ENCODE measurements at places on chromosomes 12 and 14.

GRCh38 chr12:116710370-116711150 lies 27.3 kb downstream of the SPRING1 start:
- DNase-seq, result no peak

- DNase-seq, result peak; percentile 47
Measured at GRCh38 chr12:91877456-91878235, 268.0 kb downstream of the BTG1 start.

- DNase-seq, result no peak
Measured at GRCh38 chr12:25625146-25625545, 72.1 kb upstream of the LMNTD1 start.

- no peak for DNase-seq
Measured at GRCh38 chr12:72189266-72189665, 82.9 kb upstream of the TRHDE start.

- DNase-seq, result no peak
Measured at GRCh38 chr14:31921721-31922120, 155.4 kb upstream of the ARHGAP5 start.

DNA sequence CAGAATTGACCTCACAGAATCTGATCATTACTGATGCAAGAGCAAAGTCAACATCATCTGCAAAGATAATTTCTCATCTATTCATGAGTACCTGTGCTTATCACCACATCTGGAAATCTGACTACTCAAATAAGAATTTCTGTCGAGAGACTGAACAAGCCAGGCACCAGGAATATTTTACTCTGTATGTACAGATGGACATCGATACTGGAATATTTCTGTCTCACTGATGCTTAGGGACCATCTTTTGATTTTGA lies 105.2 kb downstream of the BICD1 start:
- DNase-seq, result no peak

DNA sequence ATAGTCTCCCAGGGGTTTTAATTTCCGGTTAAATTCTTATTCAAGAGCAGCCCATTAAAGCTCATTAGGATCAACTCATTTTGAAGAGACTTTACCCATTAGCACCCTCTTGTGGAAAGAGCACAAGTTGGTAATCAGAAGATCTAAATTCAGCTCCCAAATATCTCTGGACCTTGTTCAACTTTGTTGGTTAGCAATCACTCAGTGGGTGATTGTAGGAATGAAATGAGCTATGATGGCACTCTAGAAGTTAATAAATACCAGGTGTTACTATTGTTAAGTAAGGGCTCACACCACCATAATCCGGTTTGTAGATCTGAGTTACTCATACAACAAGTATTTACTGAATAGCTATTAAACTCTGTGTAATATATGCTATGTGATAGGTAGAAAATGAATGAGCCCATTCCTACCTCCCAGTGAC lies 42.9 kb downstream of the TRIP11 start:
- DNase-seq, result peak; percentile 70

DNA sequence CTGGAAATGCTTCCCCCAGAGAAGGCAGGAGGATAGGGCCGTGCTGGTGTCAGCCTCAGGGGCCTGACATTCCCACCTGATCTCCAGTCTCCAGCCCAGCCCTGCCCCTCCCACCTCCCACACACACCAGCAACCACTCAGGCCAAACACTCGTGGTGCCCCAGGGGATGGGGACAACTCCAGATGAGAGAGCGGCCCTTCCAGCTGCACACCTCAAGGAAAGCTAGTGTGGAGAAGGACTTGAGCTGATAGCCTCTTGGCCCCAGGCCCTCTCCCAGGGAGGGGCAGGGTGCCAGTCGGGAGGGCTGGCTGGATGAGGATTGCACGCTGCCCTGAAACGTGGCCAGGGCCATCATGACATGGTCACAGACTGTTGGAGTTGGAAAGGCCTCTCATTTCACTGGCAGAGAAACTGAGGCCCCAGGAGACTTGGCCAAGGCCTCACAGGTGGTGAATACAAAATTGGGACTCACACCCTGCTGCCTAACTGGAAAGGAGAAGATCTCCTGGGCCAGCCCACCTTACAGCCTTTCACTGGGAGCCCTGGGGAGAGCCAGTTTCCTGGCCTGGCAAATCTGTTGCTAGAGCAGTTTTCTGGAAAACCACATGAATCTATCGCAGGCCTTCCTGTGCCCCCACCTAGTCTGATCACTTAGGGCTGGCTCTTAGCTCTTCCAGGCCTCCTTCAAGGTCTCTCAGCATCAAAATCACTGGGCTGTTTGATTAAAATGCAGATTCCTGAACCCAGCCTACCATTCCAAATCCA lies 52.1 kb downstream of the IRF2BPL start:
- no peak for DNase-seq

DNA sequence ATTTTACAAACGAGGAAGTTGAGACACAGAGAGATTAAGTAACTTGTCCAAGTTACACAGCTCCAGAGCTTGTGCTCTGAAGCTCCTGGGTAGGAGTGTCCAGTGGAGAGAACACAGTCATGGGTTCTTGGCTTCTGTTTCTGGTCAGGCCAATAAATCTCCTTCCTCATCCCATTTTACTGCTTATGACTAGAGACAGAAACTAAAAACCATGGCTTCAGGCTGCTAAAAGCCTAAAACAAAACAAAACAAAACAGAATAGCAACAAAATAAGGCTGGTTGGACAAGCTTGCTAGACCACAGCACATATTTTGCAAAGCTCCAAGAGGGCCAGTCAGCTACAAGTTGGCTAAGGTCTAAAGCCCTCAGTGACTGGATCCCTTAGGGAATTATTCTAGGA lies 49.8 kb downstream of the PTGER2 start:
- DNase-seq, result no peak

GRCh38 chr12:49792181-49792970 lies 35.8 kb downstream of the NCKAP5L start:
- no peak for DNase-seq

DNA sequence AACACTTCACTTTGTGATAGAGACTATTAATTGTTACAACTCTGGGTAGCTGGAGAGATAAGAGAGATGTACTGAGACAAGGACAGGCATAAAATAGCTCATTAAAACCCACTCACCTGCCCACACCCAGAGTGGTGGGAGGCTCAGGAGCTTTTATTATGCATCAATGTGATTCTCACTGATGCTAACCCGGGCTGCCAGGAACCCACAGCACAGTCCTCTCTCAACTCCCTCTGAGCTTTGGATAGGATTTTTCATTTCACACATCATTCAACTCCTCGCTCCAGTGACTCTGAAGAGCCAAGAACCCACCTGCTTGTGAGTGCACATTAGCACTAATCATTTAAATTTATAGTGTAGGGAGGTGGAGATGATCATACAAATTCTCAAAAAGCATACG lies 827.9 kb downstream of the FLRT2 start:
- DNase-seq, result no peak

DNA sequence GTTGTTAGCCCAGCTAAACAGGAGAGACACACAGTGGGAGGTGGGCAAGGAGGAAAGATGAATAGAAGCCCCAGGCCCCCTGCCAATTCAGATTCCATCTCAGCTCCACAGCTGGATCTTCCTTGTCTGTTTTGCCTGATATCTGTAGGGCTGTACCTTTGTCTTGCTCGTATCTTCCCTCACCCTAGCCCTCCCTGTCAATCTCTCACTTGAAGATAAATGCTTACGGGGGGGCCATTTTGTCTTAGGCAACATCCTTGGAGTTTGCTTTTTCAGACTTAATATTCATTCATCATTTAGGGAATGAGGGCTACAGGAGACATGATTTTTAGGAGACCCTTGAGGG lies 2.4 kb downstream of the KIF5A start:
- no peak for DNase-seq

- no peak for DNase-seq
Measured at GRCh38 chr12:120599672-120600552, 18.7 kb upstream of the POP5 start.

DNA sequence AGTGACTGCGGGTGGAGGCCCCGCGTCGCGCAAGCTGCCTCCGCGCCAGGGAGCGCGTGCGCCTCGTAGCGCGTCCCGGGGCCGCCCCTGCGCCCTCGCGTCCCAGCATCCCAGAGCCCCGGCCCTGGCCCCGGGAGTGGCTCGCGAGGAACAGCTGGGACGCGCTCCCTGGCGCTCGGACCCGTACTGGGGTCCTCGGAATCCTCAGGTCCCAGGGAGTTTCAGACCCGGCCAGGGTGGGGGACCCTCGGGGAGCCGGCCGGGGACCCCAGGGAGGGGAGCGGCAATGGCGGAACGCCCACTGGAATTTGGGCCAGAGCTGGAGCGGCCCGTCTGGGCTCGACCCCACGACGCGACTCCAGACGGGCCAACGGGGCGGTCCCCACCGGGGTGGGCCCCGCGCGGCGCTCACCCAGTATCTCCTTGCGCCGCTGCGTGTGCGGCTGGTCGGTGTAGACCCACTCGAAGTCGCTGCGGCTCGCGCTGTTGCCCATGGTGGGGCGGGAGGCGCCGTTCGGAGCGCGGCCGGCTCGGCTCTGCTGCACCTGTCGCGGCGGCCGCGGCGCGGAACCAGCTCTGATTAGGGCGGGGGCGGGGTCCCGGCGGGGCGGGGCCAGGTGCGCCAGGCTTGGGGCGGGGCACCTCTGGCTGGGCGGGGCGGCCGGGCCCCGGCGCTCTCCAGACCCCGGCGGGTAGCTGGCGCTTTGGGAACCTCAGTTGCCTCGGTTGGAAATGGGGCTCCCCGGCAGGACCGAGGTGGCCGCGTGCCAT lies at the start of gene DEGS2:
Gene DEGS2, minus strand, starts transcription at position 552 of the 771 bp plus-strand sequence. Its CDS starts 58 bp downstream, at position 494.
- DNase-seq, result peak; percentile 53

- DNase-seq, result peak; percentile 92
Measured at GRCh38 chr12:67698672-67699581, 50.4 kb downstream of the DYRK2 start.

GRCh38 chr14:75539162-75539560 lies 16.9 kb downstream of the BATF start:
- DNase-seq, result no peak

DNA sequence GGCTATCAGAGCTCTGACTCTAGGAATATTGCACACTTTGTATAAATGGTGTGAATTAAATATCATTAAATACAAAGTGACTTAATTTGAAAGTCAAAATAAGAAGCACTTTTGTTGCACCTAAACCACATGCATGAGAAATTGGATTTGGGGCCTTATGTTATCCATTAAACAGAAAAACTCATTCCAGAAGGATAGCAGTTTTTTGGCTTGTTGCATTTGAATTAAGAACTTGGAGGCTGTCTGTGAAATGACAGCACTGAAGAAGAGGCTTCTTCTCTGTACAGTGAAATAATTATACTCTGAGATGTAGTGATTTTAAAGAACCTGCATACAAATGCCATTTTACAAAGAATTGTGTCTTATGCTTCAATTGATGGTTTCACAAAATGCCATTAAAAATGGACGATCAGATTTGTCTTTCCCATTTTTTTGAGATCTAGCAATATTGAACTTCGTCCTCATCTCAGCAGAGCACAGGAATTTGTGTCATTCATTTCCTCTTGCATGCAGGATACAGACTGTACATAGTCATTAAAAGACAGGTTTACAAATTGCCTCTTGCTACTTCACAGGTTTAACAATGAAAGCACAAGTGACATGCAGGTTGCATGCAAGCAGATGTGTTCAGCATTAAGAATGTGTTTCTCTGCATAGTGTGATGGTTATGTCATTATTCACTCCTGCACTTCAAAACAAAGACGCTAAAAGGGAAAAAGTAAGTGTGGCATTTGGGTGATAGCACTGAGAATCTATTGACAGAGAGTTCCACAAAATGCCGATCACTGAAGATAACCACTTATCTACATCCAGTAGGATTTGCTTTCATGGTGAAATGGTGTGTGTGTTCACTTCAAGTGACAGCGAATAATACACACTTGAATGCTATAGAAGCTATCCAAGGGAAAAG lies 35.9 kb upstream of the PYGL start:
- no peak for DNase-seq

GRCh38 chr14:76486251-76486743 lies 110.4 kb downstream of the ESRRB start:
- DNase-seq, result no peak

- no peak for DNase-seq
Measured at GRCh38 chr12:114342656-114343055, 63.3 kb downstream of the TBX5 start.

DNA sequence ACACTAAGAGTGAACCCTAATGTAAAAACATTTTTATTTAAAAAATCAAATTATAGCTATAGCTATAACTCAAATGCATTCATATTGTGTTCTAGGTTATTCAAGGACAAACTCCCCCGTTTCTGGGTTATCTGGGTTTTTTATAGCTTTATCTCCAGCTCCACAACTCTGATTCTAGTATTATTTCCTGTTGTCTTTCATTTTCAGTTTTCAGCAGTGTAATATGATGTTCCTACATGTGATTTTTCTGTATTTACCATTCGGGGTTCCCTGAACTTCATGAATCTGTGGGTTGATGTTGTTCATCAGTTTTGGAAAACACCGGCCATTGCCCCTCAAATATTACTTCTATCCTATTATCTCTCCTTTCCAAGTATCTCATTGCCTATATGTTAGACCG lies 221.9 kb upstream of the FOXN3 start:
- no peak for DNase-seq

DNA sequence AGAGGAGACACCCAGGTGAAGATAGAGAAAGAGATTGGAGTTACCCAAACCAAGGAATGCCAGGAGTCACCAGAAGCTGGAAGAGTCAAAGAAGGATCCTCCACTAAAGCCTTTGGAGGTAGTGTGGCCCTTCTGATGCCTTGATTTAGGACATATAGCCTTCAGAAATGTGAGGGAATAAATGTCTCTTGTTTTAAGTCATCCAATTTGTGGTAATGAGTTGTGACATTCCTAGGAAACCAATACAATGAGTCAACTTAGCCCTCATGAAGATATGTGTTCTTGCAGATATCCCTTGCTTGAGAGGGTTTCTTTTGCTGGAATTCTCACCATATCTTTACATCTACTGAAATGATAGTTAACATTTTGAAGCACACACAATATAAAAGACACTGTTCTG lies 58.8 kb downstream of the CCER1 start:
- no peak for DNase-seq

GRCh38 chr12:31519511-31519910 lies 71.4 kb downstream of the DENND5B start:
- DNase-seq, result no peak

DNA sequence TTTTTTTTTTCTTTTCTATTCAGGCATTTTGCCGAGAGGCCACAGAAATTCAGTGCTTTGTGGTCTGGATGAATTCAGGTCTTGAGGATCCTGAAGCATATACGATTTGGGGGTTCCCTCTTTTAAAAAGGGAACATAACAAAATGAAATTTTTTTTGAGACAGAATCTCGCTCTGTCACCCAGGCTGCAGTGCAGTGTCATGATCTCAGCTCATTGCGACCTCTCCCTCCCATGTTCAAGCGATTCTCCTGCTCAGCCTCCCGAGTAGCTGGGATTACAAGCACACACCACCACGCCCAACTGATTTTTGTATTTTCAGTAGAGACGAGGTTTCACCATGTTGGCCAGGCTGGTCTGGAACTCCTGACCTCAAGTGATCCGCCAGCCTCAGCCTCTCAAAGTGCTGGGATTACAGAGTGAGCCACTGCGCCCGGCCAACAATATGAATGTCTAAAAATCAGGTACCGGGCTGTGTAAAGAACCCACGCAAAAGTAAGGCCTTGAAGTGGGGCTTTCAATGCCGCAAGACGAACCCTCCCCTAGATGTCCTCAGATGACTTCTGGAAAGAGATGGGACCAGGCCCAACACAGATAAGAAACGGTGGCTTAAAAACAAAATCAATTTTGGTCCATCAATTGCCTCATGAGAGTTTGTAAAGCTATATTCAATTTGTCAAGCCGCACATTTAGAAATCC lies 30.0 kb downstream of the TESC start:
- DNase-seq, result no peak
